ENCODE measurements at places on chromosomes 12 and 14. TPM values are rescaled to one million over a fixed set of nuclear protein-coding genes. Genes with fewer than 3 reads are reported as not detected.
A peak's percentile ranks its signal among the peaks of the same experiment; 100 is the strongest.

GTF2H3 gene
- total RNA-seq, result 21.0 TPM

- DNase-seq, result peak; percentile 68
These were observed 54.9 kb downstream of the VWF start for GRCh38 chr12:6069437-6070093.

GRCh38 chr14:93033084-93033982 lies 82.4 kb downstream of the ITPK1 start:
- no peak for DNase-seq

DNA sequence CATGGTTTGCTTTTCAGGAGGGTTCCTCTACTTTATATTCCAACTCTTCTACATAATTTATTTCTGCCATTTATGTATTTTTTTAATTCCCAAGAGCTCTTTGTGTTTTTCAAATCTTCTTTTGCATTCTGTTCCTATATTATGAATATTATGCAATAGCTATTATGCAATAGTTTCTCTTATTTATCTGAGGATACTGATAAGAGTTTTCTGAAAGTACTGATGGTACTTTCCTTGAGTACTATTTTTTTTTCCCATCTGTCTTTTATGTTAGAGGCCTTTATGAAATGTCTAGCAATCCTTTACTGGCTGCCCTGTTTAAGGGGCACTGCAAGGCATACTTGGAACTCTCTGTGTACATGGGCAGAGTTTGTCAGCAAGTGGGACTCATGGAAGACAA lies 93.4 kb downstream of the SLC41A2 start:
- DNase-seq, result no peak

DNA sequence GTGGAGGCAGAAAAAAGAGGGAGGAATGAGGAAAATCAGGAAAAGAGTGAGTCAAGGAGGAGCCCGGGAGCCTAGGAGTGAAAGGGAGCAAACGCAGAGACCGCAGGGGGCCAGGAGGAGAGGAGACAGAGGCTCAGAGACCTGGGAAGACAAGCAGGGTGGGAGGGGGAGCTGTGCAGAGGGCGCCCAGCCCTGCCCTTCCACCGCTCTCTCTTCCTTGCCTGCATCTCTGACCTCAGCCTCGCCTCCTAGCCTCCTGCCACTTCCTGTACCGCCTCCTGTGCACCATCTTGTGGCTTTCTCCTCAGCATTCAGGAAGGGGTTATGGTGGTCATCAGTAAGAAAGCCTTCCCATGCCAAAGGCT lies 1.3 kb downstream of the CLSTN3 start:
- no peak for DNase-seq

DNA sequence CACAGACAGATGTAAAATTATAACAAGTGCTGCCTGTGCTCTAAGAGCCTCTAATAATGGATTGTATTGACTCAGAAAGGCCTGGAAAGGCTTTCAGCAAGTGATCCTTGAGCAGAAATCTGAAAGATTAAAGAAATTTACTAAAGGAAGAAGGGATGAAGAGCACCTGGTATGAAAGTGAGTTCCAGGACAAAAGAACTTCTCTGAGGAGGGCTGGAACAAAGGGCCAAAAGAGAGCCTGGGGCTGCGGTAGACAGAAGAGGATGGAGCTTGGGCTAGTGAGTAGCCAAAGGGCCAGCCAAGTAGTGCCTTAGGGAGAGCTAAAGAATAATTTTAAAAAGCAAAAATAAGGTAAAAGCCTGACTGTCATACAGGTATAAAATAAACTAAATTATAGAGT lies 44.0 kb downstream of the BCAT1 start:
- DNase-seq, result no peak

All from lower leg skin (tissue), 4 donors.